ENCODE measurements at places on chromosomes 2 and 18. TPM values are rescaled to one million over a fixed set of nuclear protein-coding genes. Genes with fewer than 3 reads are reported as not detected.

GRCh38 chr2:184558713-184559464 is 39.4 kb upstream of the ZNF804A start:
- DNase-seq: no peak

SIX3 gene
- polyA plus RNA-seq: not detected

DNA sequence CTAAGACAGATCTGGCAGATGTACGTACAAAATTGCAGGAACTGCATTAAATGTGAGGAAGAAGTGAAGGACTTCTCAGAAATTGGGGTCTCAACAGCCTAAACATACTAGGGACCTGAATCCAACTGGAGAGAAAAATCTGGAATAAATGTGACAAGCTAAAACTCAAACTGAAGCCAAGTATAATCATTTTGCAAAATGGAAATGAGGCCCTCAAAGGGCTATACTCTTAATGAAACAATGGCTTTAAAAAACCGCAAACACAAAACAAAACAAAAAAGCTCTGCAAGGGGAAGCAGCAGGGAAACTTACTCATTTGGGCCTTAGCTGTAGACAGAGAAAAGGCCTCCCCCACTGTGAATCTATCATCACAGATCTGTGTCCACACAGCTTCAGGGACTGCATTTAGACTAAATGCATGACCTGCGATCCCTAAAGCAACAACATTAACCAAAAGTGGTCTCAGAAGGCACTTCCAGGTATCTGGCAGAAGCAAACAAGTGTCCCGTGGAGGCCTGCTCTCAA is 63.2 kb downstream of the CCBE1 start:
- DNase-seq: no peak

GRCh38 chr2:198283146-198283545 is 478.8 kb downstream of the PLCL1 start:
- no peak for DNase-seq

DNA sequence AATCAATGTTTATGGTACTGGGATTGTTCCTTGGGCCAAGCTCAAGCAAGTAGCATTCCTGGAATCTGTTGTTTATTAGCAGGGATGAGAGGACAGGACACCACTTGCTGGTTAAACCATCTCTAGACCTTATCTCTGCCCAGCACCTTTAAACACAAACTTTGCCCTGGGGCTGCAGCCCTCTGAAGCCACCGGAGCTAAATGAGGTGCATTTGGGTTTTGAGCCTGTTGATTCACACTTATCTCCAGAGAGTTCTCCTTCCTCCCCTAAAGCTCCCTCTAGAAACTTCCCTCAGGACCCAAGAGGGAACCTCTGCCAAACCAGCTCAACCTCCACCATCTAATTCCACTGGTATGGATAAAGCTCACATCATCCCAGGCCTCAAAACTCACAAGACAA is 94.8 kb upstream of the EPAS1 start:
- no peak for DNase-seq

DYNAP gene
- polyA plus RNA-seq: not detected

DNA sequence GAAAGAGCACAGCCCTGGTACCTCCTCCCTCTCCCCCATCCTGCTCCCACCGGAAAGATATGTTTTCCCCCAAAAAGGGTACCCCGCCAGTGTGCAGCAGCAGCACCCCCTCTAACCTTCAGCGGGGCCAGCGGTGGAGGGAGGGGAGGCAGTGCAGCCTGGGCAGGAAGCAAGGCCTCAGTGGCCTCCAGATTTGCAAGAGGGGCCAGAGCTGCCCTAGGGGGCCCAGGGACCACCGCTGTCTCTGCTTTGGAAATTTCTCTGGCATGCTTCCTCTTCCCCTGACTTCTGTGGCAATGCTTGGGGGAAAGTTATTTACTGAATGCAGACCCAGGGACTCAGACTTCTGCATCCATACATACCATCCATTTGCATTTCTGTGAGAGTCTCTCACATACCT is 111.5 kb downstream of the KLHL29 start:
- DNase-seq: no peak

C18orf63 gene
- 0.29 TPM for polyA plus RNA-seq

TMEM163 gene
- polyA plus RNA-seq: 2.4 TPM

DNA sequence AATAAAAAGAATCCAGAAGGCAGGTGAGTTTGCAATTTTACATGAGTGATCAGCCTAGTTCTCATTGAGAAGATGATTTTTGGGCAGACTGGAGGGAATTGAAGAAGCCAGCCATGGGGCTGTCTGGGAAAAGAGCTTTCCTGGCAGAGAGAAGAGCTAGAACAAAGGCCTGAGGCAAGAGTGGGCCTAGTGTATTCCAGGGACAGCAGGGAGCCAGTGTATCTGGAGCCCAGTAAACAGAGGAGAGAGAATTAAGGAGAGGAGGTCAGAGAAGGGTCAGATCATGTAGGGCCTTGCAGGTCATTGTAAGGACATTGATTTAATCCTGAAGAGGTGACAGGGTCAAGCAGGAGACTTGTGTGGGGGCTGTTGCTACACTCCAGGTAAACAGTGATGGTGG is 195.8 kb downstream of the SATB2 start:
- no peak for DNase-seq

DNA sequence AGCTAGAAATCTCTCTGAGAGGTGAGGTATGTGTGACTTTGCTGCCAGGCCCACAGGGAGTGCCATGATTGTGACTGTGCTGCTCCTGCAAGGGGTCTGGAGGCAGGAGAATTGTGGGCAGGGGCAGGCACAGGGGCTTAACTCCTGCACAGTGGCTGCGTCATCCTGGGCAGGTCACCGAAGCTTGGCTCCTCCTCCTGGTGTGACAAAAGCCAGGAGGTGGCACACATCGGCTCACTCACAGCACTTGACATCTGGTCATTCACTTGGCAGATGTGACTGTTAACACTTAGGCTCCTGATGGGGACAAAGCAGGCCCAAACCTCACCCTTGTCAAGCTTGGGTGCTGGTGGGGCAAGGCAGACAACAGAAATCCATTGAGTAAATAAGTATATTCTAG is 36.4 kb upstream of the GLI2 start:
- DNase-seq: no peak

IL37 gene
- polyA plus RNA-seq: not detected

GRCh38 chr2:69946351-69947324 is 14.8 kb downstream of the ASPRV1 start:
- no peak for DNase-seq

TPRKB gene
- 84.4 TPM for polyA plus RNA-seq

MOGAT1 gene
- not detected for polyA plus RNA-seq

- DNase-seq: no peak
These were observed 39.1 kb downstream of the CYRIA start for GRCh38 chr2:16626497-16626896.

CHCHD5 gene
- polyA plus RNA-seq: 34.9 TPM

- no peak for DNase-seq
These were observed 156.8 kb upstream of the UBE2E3 start for GRCh38 chr2:180823546-180824141.

DNA sequence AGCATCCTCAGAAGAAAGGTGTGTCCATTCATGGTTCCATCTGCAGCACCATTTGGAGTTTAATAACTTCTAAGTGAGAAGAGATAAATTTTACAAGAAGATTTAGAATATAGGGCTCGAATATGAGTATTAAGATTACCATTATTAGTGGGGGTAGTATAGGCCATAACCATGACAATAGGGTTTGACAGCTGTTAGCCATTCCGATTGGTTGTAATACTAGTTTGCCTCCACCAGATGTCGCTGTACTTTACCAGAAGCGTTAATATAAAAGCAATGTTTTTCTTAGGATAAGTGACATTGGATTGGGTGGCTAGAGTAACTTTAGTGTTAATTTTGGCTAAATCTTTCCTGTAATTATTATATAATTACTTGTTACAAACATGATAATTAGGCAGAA is 107.5 kb upstream of the SRD5A2 start:
- DNase-seq: no peak

DNA sequence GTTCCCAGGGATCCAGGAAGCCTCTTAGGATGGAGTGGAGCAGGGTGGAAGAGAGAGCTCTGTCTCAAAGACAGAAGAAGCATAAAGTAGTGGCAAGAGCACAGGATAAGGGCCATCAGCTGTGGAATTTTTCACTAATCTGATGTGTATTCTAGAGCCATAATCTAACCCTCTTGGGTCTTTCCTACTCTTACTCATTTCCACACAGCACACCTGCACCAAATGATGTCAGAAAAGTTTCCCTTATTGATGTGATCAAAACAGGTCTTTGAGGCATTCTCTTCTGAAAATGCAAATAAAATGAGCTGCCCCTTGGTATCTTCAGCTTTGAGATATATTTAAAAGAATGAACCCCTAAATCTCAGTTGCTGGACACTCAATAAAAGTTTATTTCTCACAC is 415.1 kb upstream of the CHST9 start:
- no peak for DNase-seq

SRD5A2 gene
- polyA plus RNA-seq: 0.04 TPM

DNA sequence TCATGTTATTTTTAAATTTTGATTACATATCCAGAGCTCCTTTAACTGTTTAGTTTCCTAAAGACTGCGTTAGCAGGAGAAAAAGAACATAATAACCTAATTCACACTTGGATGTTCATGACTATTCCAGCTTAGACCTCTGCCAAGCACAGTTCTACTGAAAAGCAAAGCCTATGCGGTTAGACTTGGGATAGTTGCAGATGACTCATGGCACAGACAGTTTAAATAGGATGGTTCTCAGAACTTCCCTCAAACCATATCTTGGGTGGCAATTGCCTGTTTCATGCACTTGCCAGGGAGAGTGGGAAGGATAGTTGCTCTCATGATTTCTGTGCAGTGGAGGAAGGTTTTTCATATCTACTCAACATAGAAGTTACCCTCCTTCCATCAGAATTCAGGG is 149.7 kb upstream of the KLHL29 start:
- DNase-seq: no peak

CIB4 gene
- polyA plus RNA-seq: 0.78 TPM

ZNF521 gene
- polyA plus RNA-seq: 45.8 TPM

BCL2 gene
- 23.5 TPM for polyA plus RNA-seq

DNA sequence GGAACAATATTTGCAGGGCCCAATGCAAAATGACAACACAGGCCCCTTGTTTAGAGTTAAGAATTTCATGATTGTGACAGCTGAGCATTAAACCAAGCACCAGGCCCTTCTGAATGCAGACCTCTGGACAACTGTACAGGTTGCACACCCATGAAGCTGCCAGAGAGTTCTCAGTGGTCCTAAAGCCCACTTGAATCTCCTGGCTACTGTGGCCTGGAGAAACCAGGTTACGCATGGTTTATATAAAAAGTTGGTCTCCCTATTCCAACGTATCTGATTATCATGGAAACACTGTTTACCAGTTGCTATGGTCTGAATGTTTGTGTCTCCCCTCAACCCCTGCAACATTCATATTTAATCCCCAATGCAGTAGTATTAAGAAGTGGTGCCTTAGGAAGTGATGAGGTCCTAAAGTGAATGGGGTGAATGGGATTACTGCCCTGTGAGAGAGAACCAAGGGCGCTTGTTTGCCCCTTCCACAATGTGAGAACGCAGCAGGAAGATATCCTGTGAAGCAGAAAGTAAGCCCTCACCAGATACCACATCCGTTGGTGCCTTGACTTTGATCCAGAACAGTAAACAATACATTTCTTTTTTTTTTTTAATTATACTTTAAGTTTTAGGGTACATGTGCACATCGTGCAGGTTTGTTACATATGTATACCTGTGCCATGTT is 48.0 kb upstream of the ANXA4 start:
- DNase-seq: no peak

DNA sequence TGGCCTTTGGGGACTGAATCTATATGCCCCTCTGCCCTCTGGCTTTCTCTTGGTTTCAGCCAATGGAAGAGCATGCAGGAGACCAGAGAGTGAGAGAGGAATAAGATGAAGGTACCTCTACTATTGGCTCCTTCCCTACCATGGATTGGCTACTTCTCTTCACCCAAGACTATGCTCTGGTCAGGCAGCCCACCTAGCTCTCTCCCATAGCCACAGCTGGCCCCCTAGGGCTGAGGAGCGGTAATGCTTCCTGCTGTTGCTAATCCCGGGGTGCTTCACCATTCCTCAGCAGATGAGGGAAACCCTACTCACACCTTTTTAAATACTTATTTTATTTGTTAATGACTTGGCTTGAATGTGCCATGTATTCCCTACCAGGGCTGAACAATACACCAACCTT is 142.4 kb downstream of the MREG start:
- no peak for DNase-seq

- DNase-seq: no peak
These were observed 38.1 kb downstream of the ACOXL start for GRCh38 chr2:110770404-110770958.

DNA sequence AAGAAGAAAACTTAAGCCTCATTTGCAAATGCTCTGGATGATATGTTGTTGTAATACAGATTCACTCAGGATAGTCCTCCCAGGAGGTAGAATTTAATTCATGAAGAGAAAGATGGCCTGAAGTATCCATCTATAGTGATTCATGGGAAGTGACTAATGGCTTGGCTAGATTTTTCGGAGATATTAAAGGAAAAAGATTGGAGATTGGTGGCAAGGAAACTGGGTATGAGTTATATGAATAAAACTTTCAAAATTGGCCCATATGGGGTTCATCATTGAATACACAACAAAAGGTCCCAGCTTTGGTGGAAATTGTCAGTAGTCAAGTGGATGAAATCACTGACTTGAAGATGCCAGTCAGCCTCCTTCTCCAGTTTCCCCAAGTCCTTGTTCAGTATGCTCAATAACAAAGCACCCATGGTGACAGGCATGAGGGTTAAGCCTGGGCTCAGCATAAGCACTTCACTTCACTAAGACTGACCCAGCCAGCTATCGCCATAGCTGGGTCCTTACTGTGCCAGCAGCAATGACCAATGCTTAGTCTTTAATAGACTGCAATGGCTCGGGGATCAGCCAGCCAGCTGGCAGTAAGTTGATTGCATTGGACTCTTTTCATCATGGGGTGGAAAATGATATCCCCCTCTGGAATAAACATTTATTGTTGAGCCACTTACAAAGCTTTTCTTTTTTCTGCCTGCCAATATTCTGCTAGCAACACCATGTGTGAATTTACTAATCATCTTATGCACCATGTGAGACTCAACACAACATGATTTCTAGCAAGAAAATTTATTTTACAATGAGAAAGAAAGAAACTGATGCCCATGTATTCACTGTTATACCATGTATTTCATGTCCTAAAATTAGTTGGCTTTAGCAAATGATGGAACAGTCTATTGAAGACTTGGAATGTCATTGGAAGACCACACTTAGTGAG is 176.6 kb upstream of the TACR1 start:
- no peak for DNase-seq

All from left renal pelvis (tissue), 4 donors.